ENCODE measurements at places on chromosomes 11 and 22. TPM values are rescaled to one million over a fixed set of nuclear protein-coding genes. Genes with fewer than 3 reads are reported as not detected.

- no peak for DNase-seq
- no peaks in the 10 kb centered on the region for H3K36me3 ChIP-seq
- peaks cover 20% of the 10 kb centered on the region for H3K4me1 ChIP-seq
- H3K27me3 ChIP-seq, result no peaks in the 10 kb centered on the region
- H3K27ac ChIP-seq, result no peak overlapping the region
These were observed 26.6 kb downstream of the P2RY2 start for GRCh38 chr11:73244589-73245240.

- H3K4me3 ChIP-seq, result no peak overlapping the region
- H3K36me3 ChIP-seq, result no peaks in the 10 kb centered on the region
- no peaks in the 10 kb centered on the region for H3K27me3 ChIP-seq
- H3K27ac ChIP-seq, result no peak overlapping the region
These were observed 130.6 kb downstream of the WNT11 start for GRCh38 chr11:76075716-76076115.

GRCh38 chr11:64803846-64804345 lies 882 bp upstream of the MAP4K2 start:
- H3K4me1 ChIP-seq, result peaks cover 37% of the 10 kb centered on the region
- DNase-seq, result no peak
- H3K36me3 ChIP-seq, result peaks cover 26% of the 10 kb centered on the region
- H3K27ac ChIP-seq, result peak overlapping the region; percentile 85
- H3K4me3 ChIP-seq, result peak overlapping the region; percentile 78
- no peaks in the 10 kb centered on the region for H3K27me3 ChIP-seq

DNA sequence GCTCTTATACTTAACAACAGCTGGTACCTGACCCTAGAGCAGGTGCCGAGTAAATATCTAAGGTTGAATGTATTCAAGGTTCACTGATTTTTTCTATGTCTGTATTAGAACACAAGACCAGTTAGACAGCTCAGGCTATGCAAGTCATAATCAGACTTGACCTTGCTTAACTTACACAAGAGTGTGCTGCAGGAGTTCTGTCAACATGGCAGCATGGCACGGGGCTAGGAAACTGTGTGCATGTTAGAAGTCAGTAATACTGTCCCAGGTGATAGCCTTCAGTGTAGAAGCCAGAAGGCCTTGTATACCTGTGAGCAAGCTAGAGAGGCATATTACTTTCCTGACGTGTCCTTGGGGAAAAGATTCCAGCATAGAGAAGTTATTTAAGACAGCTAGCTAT lies 253.1 kb downstream of the FAT3 start:
- no peaks in the 10 kb centered on the region for H3K27me3 ChIP-seq
- no peak overlapping the region for H3K27ac ChIP-seq
- H3K4me3 ChIP-seq, result no peak overlapping the region
- DNase-seq, result no peak
- no peaks in the 10 kb centered on the region for H3K36me3 ChIP-seq
- H3K4me1 ChIP-seq, result no peaks in the 10 kb centered on the region

GRCh38 chr11:124799348-124800225 lies 619 bp downstream of the MSANTD2 start:
- H3K36me3 ChIP-seq, result no peaks in the 10 kb centered on the region
- no peaks in the 10 kb centered on the region for H3K27me3 ChIP-seq

DNA sequence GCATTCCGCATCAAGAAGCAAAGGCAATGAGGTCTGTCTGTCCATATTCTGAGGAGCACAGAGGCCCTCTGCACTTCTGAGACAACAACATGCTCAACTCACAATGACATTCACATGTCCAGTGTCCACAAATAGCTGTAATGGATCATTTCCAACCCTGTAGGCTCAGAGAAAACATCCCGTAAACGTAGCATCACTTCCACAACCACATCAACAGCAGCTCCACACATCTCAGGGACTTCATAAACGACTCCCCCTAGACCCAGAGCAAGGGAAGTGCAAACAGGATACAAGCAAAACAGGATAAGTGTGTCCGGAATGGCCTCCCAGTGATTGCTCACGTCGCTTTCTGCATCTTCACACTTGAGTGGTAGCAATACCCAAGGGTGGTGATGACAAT lies 100.2 kb downstream of the SYN3 start:
- H3K27me3 ChIP-seq, result no peaks in the 10 kb centered on the region
- H3K27ac ChIP-seq, result no peak overlapping the region
- H3K36me3 ChIP-seq, result no peaks in the 10 kb centered on the region
- H3K4me3 ChIP-seq, result no peak overlapping the region
- peaks cover 7% of the 10 kb centered on the region for H3K4me1 ChIP-seq

DNA sequence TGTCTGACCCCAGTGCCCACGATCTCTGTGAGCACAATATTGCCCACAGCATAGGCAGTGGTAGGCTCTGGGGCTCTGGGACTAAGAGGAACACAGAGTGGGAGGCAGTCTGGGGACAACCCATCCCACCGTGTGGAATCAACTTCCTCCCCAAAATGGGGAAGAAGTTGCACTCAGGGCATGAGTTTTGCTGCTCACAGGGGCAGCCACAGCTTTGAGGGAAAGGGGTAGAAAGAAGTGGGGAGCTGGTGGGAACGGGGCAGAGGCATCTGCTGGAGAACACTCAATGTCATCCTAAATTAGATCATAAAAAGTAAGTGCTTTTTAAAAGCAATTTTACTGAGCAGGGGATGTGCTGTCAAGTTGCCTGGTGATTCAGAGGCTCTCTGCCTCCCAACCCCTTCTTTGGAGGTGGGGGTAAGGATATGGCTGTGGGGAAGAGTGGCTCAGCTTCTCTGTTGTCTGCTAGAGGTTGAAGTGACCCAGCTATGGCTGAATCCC lies 233.8 kb upstream of the NCAM1 start:
- H3K36me3 ChIP-seq, result no peaks in the 10 kb centered on the region

GRCh38 chr11:3195251-3196160 lies 23.1 kb downstream of the MRGPRG start:
- H3K27me3 ChIP-seq, result peaks cover 17% of the 10 kb centered on the region
- H3K36me3 ChIP-seq, result no peaks in the 10 kb centered on the region

DNA sequence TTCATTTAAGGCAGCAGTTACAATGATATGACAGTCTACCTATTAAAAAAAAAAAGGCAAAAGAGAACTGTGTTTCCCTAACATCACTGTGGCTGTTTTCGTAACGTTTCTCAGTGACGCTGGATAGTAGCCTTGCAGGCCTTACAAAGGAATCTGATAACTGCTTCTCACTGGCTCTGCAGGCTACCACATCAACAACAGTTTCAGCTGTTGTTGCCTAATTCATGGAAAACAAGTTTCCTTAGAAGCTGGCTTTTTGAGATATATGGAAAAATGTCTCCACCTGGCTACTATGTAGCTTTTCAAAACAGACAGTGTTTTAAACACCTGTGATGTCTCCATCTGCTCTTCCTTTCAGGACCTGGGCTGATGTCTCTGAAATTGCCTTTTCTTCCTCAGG lies 3.8 kb downstream of the OR51V1 start:
- H3K4me3 ChIP-seq, result no peak overlapping the region
- no peaks in the 10 kb centered on the region for H3K27me3 ChIP-seq
- H3K4me1 ChIP-seq, result no peaks in the 10 kb centered on the region
- no peak for DNase-seq
- H3K36me3 ChIP-seq, result no peaks in the 10 kb centered on the region

GRCh38 chr22:49668402-49668801 lies 159.3 kb downstream of the BRD1 start:
- H3K4me1 ChIP-seq, result peaks cover 26% of the 10 kb centered on the region
- H3K27ac ChIP-seq, result no peak overlapping the region
- peaks cover 40% of the 10 kb centered on the region for H3K27me3 ChIP-seq
- H3K4me3 ChIP-seq, result no peak overlapping the region
- peak; percentile 38 for DNase-seq

- H3K4me1 ChIP-seq, result no peaks in the 10 kb centered on the region
- no peaks in the 10 kb centered on the region for H3K27me3 ChIP-seq
- no peak overlapping the region for H3K4me3 ChIP-seq
- no peaks in the 10 kb centered on the region for H3K36me3 ChIP-seq
- DNase-seq, result no peak
These were observed 150.8 kb upstream of the C11orf58 start for GRCh38 chr11:16587670-16588069.

DNA sequence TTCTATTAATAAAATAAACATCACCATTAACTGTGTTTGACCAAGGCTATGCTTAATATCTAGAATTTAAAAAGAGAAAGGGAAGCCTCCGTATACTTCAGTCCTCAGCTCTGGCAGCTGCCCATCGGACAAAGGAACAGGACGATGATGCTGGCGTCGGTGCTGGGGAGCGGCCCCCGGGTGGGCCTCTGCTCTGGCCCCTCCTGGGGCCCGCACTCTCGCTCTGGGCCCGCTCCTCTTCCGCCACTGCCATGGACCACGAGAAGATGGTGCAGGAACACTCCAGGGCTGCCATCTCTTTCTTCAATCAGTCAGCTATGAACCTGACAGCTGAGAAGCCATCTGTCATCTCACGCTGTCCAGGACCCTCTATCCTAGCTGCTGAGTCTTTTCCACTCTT lies 25.3 kb downstream of the PDHX start:
- H3K27me3 ChIP-seq, result no peaks in the 10 kb centered on the region
- H3K4me1 ChIP-seq, result peaks cover 4% of the 10 kb centered on the region
- DNase-seq, result no peak
- H3K36me3 ChIP-seq, result no peaks in the 10 kb centered on the region
- H3K4me3 ChIP-seq, result no peak overlapping the region
- H3K27ac ChIP-seq, result no peak overlapping the region

- H3K27me3 ChIP-seq, result peaks cover 24% of the 10 kb centered on the region
- no peaks in the 10 kb centered on the region for H3K36me3 ChIP-seq
- H3K27ac ChIP-seq, result no peak overlapping the region
- peak overlapping the region; percentile 47 for H3K4me3 ChIP-seq
These were observed 1.0 kb upstream of the GLB1L2 start for GRCh38 chr11:134330611-134331353.

- peaks cover 31% of the 10 kb centered on the region for H3K36me3 ChIP-seq
- no peak for DNase-seq
- H3K27ac ChIP-seq, result peak overlapping the region; percentile 84
- peaks cover 70% of the 10 kb centered on the region for H3K4me1 ChIP-seq
- H3K4me3 ChIP-seq, result peak overlapping the region; percentile 20
These were observed 5.0 kb upstream of the SH3BP1 start for GRCh38 chr22:37634417-37634924.

GRCh38 chr22:24695060-24695459 lies 79.5 kb downstream of the PIWIL3 start:
- peak; percentile 83 for DNase-seq
- H3K4me1 ChIP-seq, result peaks cover 41% of the 10 kb centered on the region
- peak overlapping the region; percentile 65 for H3K27ac ChIP-seq
- H3K27me3 ChIP-seq, result no peaks in the 10 kb centered on the region
- peak overlapping the region; percentile 35 for H3K4me3 ChIP-seq

GRCh38 chr11:13276832-13277767 lies 490 bp upstream of the BMAL1 start:
- no peaks in the 10 kb centered on the region for H3K36me3 ChIP-seq
- H3K4me1 ChIP-seq, result peaks cover 30% of the 10 kb centered on the region
- peak overlapping the region; percentile 87 for H3K27ac ChIP-seq
- H3K27me3 ChIP-seq, result peaks cover 10% of the 10 kb centered on the region

DNA sequence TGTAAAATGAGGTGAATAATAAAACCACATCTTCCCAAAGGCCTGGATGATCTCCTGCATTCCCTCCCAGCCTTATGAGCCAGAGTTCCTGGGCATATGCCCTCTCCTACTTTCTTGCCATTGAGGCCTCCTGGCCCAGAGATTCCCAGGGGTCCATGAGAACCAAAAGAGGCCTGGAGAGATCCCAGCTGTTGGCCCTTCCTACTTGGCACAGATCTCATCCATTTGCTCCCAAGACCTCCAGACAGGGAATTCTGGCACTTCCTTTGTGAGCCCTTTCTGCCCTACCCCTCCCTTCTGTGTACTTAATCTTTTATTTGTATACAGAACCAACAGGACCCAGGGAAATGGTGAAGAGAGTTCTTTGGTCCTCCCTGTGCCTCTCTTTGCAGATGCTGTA lies 21.4 kb downstream of the POU2F3 start:
- H3K27me3 ChIP-seq, result peaks cover 12% of the 10 kb centered on the region
- DNase-seq, result no peak
- no peaks in the 10 kb centered on the region for H3K4me1 ChIP-seq
- H3K4me3 ChIP-seq, result no peak overlapping the region

DNA sequence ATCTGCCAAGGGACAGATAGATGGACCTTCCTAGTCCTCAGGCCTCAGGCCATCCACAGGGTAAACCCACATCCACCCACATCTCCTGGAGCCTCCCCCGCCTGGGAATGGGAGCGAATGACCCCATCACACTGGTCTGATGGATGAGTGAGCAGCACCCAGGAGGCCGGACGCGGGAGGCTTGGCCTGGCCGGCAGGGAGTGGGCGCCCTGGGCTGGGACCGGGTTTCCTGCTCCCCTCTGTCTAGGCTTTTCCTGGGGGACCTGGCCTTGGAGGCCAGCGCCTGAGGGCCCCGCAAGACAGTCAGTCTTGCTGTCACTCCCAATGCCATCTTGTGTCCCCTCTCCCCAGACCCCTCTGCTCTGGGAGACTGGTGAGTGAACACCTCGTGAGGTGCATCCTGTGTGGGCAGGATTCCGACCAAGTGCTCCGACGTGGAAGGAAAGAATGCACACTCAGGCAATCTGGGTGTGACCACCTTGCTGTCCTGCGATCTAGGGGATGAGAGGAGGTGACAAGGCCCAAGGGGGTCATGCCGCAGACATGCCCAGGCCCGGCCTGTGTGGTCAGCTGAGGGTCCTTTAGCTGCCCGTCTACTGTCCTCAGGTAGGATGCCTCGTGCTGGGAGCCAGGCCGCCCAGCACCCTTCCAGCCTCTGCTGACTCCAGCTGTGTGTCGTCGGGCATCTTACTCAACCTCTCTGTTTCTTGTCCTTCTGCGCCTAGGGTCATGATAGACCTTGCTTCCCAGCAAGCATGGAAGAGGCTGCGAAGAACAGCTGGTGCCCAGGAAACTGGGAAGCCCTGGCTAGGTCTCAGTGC lies 26.5 kb upstream of the WNT7B start:
- H3K27me3 ChIP-seq, result no peaks in the 10 kb centered on the region
- H3K36me3 ChIP-seq, result no peaks in the 10 kb centered on the region
- no peak overlapping the region for H3K27ac ChIP-seq
- peak; percentile 42 for DNase-seq
- no peak overlapping the region for H3K4me3 ChIP-seq

DNA sequence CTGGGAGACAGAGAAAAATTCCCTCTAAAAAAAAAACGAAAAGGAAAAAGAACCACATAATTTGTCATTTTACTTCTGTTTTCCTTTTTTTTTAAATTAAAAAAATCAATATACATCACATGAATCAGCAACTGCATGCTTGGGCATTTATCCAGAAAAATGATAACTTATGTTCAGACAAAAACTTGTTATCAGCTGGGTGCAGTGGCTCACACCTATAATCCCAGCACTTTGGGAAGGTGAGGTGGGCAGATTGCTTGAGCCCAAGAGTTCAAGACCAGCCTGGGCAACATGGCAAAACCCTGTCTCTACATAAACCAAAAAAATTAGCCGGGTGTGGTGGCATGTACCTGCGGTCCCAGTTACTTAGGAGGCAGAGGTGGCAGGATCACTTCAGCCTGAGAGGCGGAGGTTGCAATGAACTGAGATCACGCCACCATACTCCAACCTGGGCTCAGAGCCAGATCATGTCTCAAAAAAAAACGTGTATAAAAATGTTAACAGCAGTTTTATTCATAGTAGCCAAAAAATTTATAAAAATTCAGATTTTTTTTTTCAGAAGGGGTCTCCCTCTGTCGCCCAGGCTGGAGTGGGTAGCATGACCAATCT lies 28.5 kb downstream of the AMBRA1 start:
- H3K27me3 ChIP-seq, result no peaks in the 10 kb centered on the region
- H3K36me3 ChIP-seq, result no peaks in the 10 kb centered on the region
- DNase-seq, result no peak

SCUBE1 gene
- 16.6 TPM for total RNA-seq

SAA2 gene
- total RNA-seq, result 24.7 TPM

MFRP gene
- total RNA-seq, result not detected

DEUP1 gene
- 0.68 TPM for total RNA-seq

MAPK8IP2 gene
- 1.7 TPM for total RNA-seq

CADM1 gene
- 149 TPM for total RNA-seq

SLC25A45 gene
- 13.0 TPM for total RNA-seq

SYCE3 gene
- not detected for total RNA-seq

DDTL gene
- 2.9 TPM for total RNA-seq

KRTAP5-7 gene
- total RNA-seq, result not detected

ZNF280B gene
- total RNA-seq, result 0.86 TPM

PLA2G6 gene
- total RNA-seq, result 60.8 TPM

MTFP1 gene
- total RNA-seq, result 9.9 TPM

Data from lower lobe of right lung (tissue), 2 donors.